ENCODE measurements at places on chromosomes 4 and X. TPM values are rescaled to one million over a fixed set of nuclear protein-coding genes. Genes with fewer than 3 reads are reported as not detected.
A peak's percentile ranks its signal among the peaks of the same experiment; 100 is the strongest.

Gene FAM9C
- not detected for total RNA-seq

DNA sequence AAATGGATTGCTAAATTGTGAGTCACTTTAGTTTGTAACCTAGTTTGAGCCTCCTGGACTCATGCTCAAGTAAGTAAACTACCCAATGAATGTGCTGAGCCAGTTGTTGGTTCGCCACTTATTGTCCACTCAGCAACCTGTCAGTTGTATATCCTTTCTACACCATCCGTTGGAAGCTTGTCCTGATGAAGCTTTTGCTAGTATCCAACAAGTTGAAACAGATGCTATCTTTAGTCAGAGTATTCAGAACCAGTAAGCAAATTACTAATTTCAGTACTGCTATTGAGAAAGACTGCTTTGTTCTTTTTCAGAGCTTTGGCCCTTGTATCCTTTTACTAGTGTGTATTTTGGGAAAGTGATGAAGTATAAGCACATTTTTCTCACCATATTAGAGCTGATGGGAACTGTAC is 4.3 kb upstream of the NAA15 start:
- no peak for DNase-seq

Gene PORCN
- 11.2 TPM for total RNA-seq

Gene CHRDL1
- 79.1 TPM for total RNA-seq

DNA sequence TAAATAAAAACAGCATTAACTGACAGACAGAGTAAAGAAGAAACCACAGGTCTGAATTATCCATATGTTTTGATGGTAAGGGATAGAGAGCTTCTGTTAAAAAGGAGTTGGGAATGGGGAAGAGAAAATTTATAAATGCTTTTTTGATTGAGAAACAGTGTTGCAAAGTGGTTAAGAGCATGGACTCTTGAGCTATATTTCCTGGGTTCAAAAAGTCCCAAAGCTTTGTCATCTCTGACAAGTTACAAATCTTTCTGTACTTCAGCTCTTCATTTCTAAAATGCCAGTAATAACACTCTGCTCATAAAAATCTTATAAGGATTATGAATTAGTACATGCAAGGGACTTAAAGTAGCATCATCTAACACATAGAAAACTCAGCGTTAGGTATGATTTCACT is 62.2 kb downstream of the N4BP2 start:
- no peak for DNase-seq

- no peak for DNase-seq
These were observed 75.6 kb upstream of the NOCT start for GRCh38 chr4:138939960-138940359.

- DNase-seq: no peak
These were observed 63.6 kb downstream of the TRIM2 start for GRCh38 chr4:153267890-153268289.

Gene PSAPL1
- not detected for total RNA-seq

DNA sequence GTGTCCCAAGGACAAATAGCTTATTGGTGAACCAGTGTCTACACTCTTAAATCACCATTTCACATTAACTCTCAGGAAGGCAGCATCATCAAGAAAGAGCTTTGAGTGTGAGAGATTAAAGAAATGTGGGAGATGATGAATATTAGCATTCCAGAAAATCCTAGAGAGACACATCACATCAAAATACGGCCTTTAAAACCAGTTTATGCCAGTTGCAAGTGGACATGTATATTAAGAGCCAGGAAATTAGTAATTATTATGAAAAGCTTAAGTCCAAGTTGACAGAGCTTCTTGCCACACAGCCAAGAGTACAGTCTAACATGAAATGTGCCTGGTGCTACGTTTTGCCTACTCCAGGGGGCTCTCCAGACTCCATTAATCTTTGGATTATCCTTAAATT is 503.0 kb upstream of the BOD1L1 start:
- no peak for DNase-seq

DNA sequence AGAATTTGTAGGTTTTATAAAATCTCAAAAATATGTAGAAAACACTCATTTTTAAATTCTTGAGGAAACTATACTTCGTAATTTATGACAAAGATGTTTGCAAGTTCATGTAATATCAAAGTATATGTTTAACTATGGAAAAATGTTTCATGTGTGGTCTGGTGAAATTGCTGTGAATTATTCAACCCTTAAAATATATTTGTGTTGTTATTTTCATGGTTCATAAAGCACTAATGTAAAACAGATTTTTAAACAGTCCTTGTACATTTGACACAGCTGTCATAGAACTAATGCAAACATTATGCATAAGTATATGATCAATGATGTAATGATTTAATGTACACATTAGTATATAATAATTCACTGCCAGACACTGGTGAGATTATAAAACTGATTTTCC is 83.1 kb upstream of the ARSJ start:
- no peak for DNase-seq

Gene FMR1NB
- not detected for total RNA-seq

Gene ASMT
- not detected for total RNA-seq

Gene TCEANC
- total RNA-seq: 1.5 TPM

DNA sequence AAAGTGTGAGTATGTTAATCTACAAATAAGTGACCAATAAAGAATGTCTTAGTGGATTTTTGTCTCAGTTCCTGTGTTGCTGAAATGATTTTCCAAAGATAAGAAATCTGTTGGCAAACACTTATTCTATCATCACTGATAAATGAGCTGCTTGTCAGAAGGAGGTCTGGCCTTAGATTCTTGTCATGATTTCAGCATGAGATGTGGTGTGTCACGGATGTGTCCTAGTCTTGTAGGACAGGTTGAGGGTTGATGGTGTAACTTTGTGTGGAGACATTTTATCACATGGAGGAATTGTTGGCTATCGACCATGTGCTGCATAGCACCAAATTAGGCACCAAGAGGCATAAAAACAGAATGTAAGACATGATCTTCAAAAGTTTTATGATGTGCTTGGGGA is 31.8 kb upstream of the LIMCH1 start:
- DNase-seq: no peak

GRCh38 chr4:17670423-17670822 is 56.0 kb downstream of the MED28 start:
- no peak for DNase-seq

DNA sequence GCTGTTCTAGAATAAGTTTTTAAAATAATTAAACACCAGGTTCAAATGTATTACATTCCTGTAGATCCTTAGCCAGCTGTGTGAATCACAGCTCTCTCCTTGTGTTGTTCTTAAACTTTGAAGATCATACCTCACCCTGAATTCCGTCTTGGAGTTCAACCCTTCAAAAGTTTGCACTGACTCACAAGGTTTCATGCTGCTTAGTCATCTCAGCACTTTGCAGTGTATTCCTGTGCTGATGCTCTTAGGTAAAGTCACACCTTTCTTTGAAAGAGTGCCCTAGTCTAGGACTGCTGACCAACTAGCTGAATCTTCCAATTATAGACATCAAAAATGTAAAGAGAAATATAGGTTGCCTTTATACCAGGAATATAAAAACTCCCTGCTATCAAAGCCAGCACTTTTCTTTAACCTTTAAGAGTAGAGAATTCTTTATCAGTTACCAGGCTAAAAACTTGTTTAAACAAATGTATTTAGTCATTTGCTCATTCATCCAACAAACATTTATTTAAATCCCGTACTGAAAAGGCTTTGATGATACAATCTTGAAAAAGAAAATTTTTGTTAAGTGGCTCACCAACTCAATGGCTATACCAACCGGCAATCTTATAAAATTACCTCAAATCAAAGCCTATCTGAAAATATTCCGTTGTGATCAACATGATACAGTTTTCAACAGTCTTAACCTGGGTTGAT is 169.7 kb downstream of the RAP1GDS1 start:
- DNase-seq: peak; percentile 43

GRCh38 chr4:139576219-139576618 is 20.2 kb upstream of the SETD7 start:
- no peak for DNase-seq

DNA sequence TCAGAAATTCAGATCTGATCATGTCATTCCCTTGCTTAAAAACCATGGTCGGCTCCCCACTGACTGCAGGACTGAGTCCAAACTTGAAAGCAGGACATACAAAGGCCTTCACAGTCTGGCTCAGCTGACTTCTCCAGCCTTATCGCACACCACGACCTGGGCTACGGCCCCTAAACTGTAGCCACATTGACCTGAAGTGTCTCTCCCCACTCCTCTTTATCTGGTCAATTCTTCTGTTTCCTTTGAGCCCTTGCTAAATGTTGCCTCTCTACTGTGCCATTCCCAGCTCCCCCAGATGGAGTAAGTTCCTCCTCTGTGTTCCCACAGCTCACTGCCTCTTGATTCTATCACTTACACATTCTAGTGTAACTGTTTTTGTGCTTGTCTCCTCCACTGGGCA is 60.5 kb upstream of the CITED1 start:
- no peak for DNase-seq

GRCh38 chr4:17276776-17277175 is 235.1 kb downstream of the QDPR start:
- peak; percentile 10 for DNase-seq

DNA sequence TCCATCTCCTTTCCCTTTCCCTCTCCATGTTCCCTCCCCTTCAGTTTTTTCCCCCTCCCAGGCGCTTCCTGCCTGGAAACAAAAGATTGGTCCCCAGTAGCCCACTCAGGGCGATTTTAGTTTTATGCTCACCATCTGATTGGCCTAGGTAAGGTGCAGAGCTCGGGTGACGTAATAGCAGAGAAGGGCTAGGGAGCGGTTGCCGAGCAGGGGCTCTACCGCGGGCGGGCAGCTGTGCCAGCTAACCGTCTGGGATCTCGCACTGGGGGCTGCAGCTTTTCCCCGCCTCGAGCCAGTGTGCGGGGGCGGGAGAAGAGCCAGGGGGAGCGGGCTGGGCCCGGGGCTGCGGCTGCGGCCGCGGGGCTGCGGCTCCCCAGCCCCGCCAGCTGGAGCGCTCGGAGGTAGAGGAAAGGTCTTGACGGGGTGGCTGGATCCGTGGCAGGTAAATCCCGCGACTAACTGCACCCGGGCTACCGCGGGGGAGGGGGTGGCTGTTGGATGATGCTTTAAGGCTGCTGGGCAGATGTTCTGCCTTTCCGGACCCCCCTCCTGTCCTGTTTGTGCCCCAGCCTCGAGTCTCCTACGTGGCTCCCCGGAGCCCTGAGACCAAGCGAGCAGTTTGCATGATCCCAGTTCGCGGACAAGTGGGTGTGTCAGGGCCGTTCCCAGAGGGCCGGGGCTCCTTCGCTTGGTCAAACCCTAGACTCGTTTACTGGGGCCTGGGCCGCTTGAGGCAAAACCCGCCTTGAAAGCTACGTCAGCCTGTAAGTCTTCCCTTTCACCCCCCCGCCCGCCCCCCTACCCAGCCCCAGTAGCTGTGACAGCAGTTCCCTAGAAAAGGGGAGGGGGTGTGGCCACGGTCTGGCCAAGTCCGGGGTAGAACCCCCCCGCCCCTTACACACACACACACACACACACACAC is at the start of gene PAK3:
PAK3 (plus strand) TSS at position 218 of the 922 bp plus-strand sequence. CDS start 26,913 bp downstream, outside the sequence.
- peak; percentile 25 for DNase-seq

Gene PCDH19
- total RNA-seq: not detected

Gene C4orf33
- 3.6 TPM for total RNA-seq

DNA sequence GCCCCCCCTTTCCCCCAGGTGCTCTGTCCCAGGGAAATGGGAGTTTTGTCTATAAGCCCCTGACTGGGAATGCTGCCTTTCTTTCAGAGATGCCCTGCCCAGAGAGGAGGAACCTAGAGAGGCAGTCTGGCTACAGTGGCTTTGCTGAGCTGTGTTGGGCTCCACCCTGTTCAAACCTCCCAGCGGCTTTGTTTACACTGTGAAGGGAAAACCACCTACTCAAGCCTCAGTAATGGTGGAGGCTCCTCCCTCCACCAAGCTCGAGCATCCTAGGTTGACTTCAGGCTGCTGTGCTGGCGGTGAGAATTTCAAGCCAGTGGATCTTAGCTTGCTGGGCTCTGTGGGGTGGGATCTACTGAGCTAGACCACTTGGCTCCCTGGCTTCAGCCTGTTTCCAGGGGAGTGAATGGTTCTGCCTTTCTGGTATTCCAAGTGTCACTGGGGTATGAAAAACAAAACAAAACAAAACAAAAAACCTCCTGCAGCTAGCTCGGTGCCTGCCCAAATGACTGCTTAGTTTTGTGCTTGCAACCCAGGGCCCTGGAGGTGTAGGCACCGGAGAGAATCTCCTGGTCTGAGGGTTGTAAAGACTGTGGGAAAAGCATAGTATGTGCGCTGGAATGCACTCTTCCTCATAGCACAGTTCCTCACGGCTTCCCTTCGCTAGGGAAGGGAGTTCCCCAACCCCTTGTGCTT is 41.7 kb downstream of the ITM2A start:
- DNase-seq: no peak

- peak; percentile 78 for DNase-seq
These were observed 48.8 kb downstream of the MAP7D2 start for GRCh38 chrX:20067709-20068561.

DNA sequence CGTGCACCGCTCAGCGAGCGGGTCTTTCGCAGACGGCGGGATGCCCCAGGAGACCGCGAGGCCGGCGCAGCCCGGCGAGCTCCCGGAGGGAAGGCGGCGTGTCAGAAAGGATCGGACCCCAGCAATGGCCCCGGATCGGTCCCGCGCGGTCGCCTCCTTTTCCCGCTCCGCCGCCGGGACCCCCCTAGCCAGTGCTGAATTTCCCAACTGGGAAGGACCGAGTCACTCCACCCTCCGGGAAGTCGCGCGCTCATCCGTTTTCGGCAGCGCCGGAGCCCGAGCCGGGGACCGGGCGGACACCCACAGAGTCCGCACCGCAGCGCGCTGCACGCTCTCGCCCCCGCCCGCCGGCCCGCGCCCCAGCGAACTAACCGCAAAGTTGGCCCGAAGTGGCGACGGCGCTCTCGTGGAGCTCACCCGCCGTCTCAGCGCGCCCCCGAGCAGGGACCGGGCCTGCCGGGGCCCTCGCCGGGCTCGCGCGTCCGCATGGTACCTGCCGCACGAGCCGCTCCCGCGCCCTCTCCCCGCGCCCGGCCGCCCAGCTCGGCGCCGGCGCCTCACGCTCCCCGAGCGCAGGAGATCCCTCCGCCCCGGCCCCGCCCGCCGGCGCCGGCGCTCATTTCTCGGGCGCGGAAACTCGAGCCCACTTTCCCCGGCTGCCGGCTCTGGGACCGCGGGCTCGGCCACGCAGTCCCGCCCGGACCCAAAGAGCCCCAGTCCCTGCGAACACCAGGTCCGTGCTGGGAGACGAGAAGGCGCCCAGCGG is at the start of gene FAT1:
FAT1 (minus strand) TSS at position 565 of the 766 bp plus-strand sequence. CDS start 14,029 bp downstream, outside the sequence.
- peak; percentile 74 for DNase-seq

All from MG63 (cell line).